ENCODE measurements at places on chromosomes 2 and 18. TPM values are rescaled to one million over a fixed set of nuclear protein-coding genes. Genes with fewer than 3 reads are reported as not detected.

- no peaks in the 10 kb centered on the region for H3K27me3 ChIP-seq
- DNase-seq: no peak
- no peak overlapping the region for H3K27ac ChIP-seq
Measured at GRCh38 chr2:10305254-10305635, 2.5 kb downstream of the HPCAL1 start.

GRCh38 chr2:38591152-38591551, 11.6 kb downstream of the HNRNPLL start:
- H3K36me3 ChIP-seq: no peaks in the 10 kb centered on the region
- no peak overlapping the region for H3K4me3 ChIP-seq
- H3K4me1 ChIP-seq: no peaks in the 10 kb centered on the region
- H3K27me3 ChIP-seq: peaks cover 18% of the 10 kb centered on the region
- no peak overlapping the region for H3K27ac ChIP-seq
- no peak for DNase-seq

GRCh38 chr2:51650769-51651168, 618.8 kb upstream of the NRXN1 start:
- H3K36me3 ChIP-seq: no peaks in the 10 kb centered on the region
- no peaks in the 10 kb centered on the region for H3K4me1 ChIP-seq
- no peaks in the 10 kb centered on the region for H3K27me3 ChIP-seq
- DNase-seq: no peak
- no peak overlapping the region for H3K4me3 ChIP-seq

Gene FAP
- polyA plus RNA-seq: not detected

DNA sequence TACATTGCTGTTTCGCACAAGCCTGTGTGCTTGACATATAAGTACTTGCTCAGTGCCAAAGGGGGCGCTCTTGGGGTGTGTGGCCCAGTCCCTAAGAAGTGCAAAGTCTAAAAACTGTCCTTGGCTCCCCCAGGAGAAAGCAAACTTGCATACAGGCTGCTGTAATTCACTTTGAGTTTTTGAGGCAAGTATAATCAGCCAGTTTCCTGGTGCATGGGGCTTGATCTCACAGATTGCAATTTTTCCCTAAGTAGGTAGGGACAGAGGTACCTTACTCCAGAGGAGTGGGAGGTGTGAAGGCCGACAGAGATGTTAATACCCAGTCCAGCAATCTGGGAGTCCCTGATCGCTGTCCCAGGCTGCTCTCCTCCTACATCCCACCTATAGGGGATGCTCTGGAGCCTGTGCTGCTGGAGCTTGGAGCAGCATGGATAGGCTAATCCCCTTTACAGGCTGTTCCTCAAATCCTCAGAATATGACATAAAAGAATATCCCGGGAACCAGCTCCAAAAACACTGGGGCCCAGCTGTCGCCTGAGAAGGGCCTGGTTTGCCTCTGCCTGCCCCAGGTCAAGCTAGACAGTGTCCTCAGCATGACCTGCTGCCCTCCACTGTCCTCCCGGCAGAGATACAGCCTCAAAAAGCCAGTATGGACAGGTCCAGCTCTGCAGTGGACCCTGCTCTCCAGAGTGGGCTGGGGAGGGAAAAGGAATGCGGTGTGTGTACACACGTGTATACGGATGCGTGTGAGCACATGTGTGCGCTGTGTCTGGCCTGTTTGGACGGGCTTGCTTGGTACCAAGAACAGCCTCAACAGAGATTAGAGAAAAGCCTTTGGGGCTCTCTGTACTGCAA, 136.5 kb upstream of the HAAO start:
- no peak overlapping the region for H3K4me3 ChIP-seq
- H3K27me3 ChIP-seq: peaks cover 3% of the 10 kb centered on the region
- DNase-seq: no peak
- H3K27ac ChIP-seq: no peak overlapping the region
- H3K36me3 ChIP-seq: no peaks in the 10 kb centered on the region
- H3K4me1 ChIP-seq: peaks cover 4% of the 10 kb centered on the region

Gene CYP27C1
- not detected for polyA plus RNA-seq

- H3K4me3 ChIP-seq: no peak overlapping the region
- H3K27me3 ChIP-seq: peaks cover 17% of the 10 kb centered on the region
- no peak for DNase-seq
- no peaks in the 10 kb centered on the region for H3K4me1 ChIP-seq
- no peak overlapping the region for H3K27ac ChIP-seq
Measured at GRCh38 chr2:238711346-238711745, 136.5 kb upstream of the TWIST2 start.

Gene OXER1
- 0.78 TPM for polyA plus RNA-seq

GRCh38 chr18:63908858-63909257, 1.1 kb downstream of the SERPINB10 start:
- no peak for DNase-seq
- no peak overlapping the region for H3K4me3 ChIP-seq
- peaks cover 6% of the 10 kb centered on the region for H3K27me3 ChIP-seq
- H3K4me1 ChIP-seq: peaks cover 12% of the 10 kb centered on the region
- no peak overlapping the region for H3K27ac ChIP-seq
- H3K36me3 ChIP-seq: no peaks in the 10 kb centered on the region

GRCh38 chr18:78108554-78108953, 858.9 kb downstream of the GALR1 start:
- H3K4me3 ChIP-seq: no peak overlapping the region
- H3K36me3 ChIP-seq: no peaks in the 10 kb centered on the region
- no peak overlapping the region for H3K27ac ChIP-seq
- H3K4me1 ChIP-seq: no peaks in the 10 kb centered on the region

DNA sequence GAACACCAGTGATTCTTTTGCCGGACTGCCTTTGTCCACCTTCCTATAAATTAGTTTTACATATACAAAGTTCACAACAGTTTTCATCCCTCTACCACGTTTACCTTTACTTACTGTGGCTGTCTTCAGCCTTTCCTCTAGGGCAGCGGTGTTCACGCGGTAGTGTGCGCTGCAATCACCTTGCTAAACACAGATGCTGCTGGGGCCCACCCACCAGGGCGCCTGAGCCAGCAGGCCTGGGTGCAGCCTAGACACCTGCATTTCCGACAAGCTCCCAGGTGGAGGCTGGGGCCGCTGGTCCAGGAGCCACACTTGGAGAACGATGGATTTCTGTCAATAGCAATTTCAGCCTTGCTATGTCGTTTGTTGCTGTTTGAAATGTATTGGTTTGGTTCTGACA, 83.1 kb downstream of the NDUFA10 start:
- no peaks in the 10 kb centered on the region for H3K27me3 ChIP-seq
- DNase-seq: no peak
- no peak overlapping the region for H3K4me3 ChIP-seq
- H3K27ac ChIP-seq: no peak overlapping the region
- no peaks in the 10 kb centered on the region for H3K36me3 ChIP-seq
- peaks cover 13% of the 10 kb centered on the region for H3K4me1 ChIP-seq

Gene DCTN1
- polyA plus RNA-seq: 43.0 TPM

DNA sequence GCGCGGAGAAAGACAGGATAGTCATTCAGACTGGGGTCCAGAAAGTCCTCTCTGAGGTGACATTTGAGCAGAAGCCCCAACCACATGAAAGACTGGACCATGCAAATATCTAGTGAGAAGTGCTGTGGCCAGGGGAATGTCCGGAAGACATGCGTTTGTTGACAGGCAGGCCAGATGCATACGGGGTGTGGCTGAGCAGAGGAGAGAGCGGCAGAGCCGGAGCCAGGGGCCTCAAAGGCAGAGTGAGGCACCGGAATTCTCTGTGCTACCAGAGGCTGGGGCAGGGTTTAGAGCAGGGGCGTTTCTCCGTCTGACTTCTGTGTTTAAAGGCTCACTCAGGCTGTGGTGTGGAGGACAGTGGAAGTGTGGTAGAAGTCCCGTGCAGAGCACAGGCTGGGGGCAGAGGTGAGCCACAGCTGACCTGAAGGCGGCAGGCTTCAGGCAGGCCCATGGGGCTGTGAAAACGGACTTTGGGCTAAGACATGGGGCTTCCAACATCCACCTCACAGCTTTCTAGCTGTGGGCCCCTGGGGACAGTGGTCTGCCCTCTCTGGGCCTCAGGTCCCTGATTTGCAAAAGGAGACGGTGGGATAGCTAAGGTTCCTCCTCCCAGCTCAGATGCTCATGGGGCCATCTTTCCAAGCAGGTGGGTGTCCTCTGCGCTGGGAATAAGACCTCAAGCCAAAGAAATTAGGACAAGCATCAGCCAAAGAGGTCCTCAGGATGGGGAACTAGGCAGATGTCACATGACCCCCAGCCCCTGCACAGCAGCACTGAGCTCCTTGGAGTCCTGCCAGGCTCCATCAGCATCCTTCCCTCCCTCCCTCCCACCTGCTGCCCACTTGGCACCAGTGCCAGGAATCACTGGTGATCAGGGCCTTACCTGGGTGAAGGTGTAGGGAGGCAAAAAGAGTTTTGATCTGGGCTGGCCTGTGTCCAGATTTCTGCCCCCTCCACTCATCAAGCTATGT, 11.2 kb downstream of the RUFY4 start:
- no peak overlapping the region for H3K27ac ChIP-seq
- H3K4me3 ChIP-seq: no peak overlapping the region
- no peak for DNase-seq
- peaks cover 6% of the 10 kb centered on the region for H3K4me1 ChIP-seq

Gene PSMG2
- 124 TPM for polyA plus RNA-seq

DNA sequence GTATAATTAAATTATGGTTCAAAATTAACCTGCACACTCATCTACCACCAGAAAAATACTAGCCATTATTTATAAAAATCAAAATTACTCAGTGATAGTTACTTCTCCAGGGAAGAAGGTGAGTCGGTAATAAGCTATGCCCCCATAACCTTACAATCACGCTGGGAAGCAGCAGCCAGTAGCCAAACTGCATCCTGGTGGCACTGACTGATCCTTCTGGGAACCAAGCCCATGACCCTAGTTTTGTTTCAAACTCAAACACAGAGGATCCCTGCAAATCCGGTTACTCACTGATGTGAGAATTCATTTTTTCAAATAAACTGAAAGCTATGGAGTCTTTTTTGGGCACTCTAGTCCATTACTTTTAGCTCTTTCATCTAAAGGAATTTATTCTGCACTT, 88.2 kb upstream of the VWC2L start:
- H3K4me1 ChIP-seq: no peaks in the 10 kb centered on the region
- peaks cover 4% of the 10 kb centered on the region for H3K36me3 ChIP-seq
- no peak for DNase-seq
- H3K27me3 ChIP-seq: no peaks in the 10 kb centered on the region
- H3K4me3 ChIP-seq: no peak overlapping the region
